ENCODE measurements at places on chromosomes 6 and 20.

GRCh38 chr20:40938020-40938419 lies 90.6 kb upstream of the TOP1 start:
- H3K27ac ChIP-seq: no peak overlapping the region
- H3K36me3 ChIP-seq: peaks cover 4% of the 10 kb centered on the region
- no peaks in the 10 kb centered on the region for H3K27me3 ChIP-seq
- no peak overlapping the region for H3K4me3 ChIP-seq
- no peak for DNase-seq

DNA sequence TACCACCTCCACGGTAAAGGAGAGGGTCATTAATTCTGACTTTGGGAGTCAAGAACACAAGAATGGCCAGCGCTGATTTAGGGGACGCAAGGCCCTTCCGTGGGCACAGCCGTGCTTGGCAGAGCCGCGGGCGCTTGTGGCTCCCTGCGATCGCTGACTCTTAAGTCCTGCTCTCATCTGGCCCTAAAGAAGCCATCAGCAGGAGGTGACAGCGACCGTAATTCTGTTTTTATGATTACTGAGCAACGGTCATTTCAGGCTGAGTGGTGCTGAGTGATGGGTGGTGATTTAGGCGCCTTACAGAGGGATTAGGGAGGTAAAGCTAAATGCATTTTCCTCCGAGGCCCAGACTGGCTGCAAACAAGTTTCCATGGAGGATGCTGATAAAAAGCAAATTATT lies 364.6 kb upstream of the SULF2 start:
- no peak overlapping the region for H3K4me3 ChIP-seq
- no peaks in the 10 kb centered on the region for H3K36me3 ChIP-seq
- no peak for DNase-seq
- H3K27ac ChIP-seq: no peak overlapping the region

GRCh38 chr20:257419-257818 lies at the start of gene DEFB132:
Gene DEFB132 (plus strand): TSS chr20:257724. CDS start chr20:257779, 55 bp downstream.
- no peak for DNase-seq
- no peaks in the 10 kb centered on the region for H3K36me3 ChIP-seq
- no peak within 1 kb of the TSS for H3K4me3 ChIP-seq
- no peaks in the 10 kb centered on the region for H3K4me1 ChIP-seq
- H3K27ac ChIP-seq: no peak within 1 kb of the TSS

- no peak overlapping the region for H3K4me3 ChIP-seq
- H3K27me3 ChIP-seq: peaks cover 4% of the 10 kb centered on the region
- H3K4me1 ChIP-seq: no peaks in the 10 kb centered on the region
- no peak overlapping the region for H3K27ac ChIP-seq
- no peaks in the 10 kb centered on the region for H3K36me3 ChIP-seq
These were observed 15.7 kb upstream of the SSTR4 start for GRCh38 chr20:23019403-23019802.

DNA sequence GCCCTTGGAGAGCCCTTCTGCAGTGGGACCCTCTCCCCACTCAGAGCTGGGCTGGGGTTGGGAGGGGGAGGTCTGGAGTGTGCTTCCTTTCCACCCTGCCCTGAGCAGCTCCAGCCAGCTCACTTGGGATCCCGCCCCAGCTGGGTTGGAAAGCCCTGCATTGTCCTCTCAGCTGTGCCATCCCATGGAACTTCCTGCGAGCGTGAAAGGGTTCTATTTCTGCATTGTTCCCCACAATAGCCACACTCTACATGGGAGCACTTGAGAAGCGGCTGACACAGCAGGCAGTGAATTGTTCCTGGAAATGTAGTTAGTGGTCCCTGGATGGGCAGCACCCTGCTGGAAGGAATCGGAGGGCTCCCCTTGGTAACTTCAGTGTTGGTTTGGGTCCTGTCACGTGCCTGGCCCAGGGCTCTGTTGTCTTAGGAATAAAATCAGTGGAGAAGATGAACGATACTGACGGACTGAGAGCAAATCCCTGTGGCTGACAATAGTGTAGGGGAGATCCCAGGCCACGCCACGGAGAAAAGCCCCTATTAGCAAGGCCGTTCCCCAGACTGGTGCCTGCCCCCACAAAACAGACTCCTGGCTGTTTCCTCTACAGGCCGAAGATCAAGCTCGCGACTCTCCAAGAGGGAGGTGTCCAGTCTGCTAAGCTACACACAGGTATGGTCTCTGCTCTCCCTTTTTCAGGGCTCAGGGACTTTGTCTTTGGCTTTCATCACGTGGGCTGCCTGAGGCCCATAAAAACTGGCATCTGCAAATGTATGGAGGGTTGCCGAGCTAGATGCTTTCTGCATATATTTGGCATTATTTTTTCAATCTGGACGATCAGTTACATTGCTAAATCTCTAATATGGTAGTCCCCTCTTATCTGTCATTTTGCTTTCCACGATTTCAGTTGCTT lies 18.8 kb downstream of the DNMT3B start:
- peaks cover 5% of the 10 kb centered on the region for H3K4me1 ChIP-seq
- H3K27me3 ChIP-seq: no peaks in the 10 kb centered on the region
- H3K27ac ChIP-seq: no peak overlapping the region
- no peak overlapping the region for H3K4me3 ChIP-seq
- no peak for DNase-seq
- H3K36me3 ChIP-seq: no peaks in the 10 kb centered on the region
